ENCODE measurements at places on chromosomes 5 and 9.
A peak's percentile ranks its signal among the peaks of the same experiment; 100 is the strongest.

- DNase-seq: no peak
Observed at GRCh38 chr5:54230936-54231685, 79.3 kb downstream of the ARL15 start.

- DNase-seq: peak; percentile 68
Observed at GRCh38 chr9:128192601-128193371, 1.4 kb upstream of the CIZ1 start.

GRCh38 chr5:111530298-111530740 is 18.0 kb upstream of the STARD4 start:
- peak; percentile 93 for DNase-seq

GRCh38 chr9:130292106-130292505 is 26.5 kb downstream of the HMCN2 start:
- DNase-seq: no peak

- DNase-seq: no peak
Observed at GRCh38 chr9:22170990-22171670, 162.0 kb upstream of the CDKN2B start.

DNA sequence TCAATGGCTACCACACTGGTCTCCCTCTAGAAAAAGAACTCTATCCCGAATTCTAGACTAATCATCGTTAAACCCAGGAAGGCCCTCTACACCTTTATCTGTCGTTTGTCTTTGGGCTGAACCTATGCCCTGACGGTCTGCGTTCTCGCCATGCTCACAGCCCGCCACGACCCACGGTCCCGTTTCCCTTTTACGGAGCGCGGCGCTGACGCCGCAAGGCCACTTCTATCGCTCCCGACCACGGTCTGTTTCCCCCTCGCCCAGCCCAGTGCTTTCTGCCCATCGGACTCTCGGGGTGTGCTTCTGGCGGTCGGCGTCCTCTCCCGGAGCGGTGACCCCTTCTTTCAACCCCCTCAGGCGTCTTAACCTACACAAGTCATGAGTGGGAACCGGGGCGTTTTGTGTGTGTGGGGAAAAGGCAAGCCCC is 974 bp downstream of the C9orf40 start:
- DNase-seq: peak; percentile 25

DNA sequence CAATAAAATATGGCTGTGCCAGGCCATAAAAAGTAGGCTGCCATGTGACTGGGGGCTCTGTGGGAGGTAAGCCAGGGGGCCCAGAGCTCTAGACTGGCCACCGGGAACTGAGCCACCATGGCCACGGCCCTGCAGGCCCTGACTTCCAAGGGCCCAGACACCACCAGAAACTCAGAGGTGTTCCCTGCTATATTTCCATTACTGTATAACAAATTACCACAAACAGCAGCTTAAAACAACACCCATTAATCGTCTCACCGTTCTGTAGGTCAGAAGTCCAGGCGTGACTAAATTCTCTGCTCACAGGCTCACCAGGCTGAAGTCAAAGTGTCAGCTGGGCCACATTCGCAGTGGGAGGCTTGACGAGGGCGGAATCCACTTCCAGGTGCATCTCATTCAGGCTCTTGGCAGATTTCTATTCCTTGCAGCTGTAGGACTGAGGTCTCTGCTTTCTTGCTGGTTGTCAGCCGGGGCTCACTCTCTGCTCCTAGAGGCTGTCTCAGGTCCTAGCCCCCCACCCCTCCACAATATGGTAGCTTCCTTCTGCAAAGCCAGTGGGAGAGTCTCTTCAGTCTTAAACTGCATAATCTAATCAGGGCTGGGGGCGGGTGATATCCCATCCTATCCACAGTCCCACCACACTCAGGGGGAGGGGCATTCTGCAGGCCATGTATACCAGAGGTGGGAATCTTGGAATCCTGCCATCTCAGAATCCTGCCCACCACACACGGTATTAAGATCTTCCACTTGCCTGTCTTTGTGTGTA is 125.4 kb downstream of the C5orf15 start:
- DNase-seq: no peak

DNA sequence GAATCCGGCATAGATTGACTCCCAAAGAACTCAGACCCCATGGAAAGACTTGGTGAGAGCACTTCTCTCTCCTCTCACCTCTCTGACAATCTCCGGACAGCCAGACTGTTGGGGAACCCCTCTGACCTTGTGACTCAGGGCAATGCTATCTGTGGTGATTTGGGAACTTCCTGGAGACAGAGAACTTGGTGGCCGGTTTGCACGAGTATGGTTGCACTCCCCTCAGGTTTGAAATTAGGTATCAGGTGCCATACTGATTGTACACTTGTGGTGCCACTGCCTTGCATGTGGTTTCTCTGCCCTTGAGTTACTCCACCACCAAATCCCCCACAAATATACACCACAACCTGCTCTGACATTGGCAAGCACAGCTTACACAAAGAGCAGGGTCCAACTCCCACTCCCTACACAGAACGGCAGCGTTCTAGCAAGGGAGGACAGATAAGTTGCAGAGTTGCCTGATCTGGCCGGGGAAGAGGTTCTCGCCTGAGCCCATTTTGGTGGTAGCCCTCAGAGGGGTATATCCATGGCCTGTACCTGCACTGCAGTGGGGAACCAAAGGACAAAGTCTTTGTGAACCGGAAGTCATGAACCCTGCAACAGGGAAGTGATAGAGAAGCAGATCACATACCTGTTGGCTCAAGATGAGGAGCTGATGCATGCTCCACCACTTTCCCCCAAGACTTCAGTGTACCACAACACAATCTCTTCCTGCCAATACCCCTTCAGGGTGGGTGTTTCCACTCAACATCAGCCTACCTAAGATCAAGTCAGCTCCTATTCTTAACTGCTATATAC is 255.1 kb downstream of the MCTP1 start:
- no peak for DNase-seq

DNA sequence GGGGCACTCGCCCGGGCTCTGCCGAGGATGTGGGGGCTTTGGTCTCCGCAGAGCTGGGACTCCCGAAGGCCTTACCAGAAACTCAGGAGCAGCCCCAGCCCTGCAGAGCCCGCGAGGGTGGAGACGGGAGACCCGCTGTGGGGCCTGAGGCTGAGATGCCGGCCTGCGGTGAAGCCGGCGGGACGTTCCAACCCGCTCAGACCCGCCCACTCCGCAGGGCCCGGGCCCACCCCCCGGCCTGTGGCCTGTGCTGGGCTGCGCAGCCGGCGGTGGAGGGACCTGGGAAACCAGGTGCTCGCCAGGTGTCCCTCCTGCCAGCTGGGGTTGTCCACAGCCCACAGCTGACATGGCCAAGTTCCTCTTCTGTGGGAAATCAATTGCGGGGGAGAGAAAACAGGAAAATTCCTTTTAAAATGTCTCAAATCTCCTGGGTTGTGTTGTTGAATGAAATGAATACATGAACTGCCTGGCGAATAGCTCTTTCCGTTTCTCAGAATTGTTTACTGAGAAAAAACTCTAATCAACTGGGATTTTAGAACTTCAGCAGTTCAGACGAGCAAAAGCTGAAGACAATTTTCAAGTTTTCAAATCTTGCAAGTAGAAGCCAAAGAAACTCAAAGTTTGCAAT is 49.0 kb upstream of the IRX4 start:
- no peak for DNase-seq

DNA sequence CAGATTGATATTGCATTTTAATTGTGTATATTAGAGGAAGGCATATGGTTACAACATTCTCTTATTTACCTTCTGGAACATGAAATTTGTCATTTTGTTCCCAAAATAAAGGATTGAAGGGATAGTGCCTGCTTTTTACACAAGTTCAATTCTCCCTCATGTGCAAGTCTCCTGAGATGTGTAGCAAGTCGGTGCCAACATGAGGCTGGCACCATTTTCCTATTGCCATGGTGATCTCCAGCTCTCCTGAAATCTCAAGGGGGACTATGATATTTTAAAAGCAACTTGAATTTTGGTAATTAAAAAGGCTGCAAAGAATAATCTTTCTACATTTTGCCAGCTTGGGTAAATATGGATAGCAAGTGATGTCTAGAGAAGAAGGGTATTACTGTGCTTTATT is 693.3 kb upstream of the WWC1 start:
- no peak for DNase-seq

GRCh38 chr5:107577394-107577950 is 93.3 kb downstream of the EFNA5 start:
- DNase-seq: no peak

DNA sequence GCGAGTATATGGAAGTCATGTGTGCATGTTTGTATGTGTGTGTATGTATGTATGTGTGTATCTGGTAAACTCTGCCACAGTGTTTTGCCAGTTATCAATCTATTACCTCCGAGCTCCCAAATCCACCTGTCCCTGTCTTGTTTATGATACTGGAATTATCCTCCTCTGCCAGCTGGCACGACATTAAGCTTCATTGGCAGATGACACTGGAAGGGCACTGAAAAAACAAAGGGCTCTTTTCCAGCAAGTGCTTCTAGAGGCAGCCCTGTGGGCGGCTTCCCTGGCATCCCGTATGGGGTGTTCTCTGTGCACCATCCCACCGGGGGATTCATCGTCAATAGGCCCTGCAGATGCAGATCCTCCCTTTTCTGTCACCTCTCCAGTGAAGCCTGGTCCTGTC is 221.5 kb downstream of the MSX2 start:
- no peak for DNase-seq

GRCh38 chr5:9474219-9475002 is 71.5 kb downstream of the SEMA5A start:
- no peak for DNase-seq

DNA sequence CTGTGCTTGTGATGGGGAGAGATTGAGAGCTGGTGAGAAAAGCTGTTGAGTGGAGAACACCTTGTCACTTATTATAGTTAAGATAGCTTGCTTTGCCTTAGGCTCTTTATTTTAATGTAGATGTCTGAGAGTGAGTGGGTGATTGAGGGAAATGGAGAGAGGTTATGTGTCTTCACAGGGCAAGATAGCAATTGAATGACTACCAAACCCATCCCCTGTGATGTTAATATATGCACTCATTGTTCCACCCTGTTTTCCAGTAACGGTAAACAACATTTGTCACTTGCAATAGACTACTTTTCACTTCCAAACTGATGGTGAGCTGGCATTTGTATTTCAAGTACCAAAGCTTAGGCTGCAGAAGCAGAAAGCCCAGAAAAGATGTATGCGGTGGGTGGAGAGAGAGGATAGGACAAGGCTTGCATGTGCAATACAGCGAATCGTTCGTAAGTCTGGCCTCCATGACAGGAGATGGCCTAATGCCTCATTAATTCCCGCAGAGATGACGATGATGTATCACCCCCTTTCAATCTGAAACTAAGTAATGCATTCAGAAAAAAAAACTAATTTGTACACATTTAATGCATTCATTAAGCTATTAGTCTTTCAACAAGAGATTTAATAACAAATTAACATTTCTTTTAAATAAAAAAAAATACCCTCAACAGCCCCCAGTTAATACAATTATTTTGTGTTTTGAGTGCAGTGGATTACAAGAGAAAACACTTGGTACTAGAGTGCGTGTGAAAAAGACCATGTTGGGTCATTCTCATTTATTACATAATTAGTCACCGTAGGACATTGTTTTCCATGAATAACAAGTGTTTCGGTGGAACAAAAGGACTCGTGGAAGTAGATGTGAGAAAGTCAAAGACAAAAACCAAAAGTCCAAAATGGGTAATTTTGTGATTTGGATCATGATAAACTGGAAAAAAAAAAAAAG is 699.0 kb downstream of the BRINP1 start:
- DNase-seq: no peak

GRCh38 chr9:95486318-95486717 is 30.5 kb downstream of the PTCH1 start:
- DNase-seq: no peak

DNA sequence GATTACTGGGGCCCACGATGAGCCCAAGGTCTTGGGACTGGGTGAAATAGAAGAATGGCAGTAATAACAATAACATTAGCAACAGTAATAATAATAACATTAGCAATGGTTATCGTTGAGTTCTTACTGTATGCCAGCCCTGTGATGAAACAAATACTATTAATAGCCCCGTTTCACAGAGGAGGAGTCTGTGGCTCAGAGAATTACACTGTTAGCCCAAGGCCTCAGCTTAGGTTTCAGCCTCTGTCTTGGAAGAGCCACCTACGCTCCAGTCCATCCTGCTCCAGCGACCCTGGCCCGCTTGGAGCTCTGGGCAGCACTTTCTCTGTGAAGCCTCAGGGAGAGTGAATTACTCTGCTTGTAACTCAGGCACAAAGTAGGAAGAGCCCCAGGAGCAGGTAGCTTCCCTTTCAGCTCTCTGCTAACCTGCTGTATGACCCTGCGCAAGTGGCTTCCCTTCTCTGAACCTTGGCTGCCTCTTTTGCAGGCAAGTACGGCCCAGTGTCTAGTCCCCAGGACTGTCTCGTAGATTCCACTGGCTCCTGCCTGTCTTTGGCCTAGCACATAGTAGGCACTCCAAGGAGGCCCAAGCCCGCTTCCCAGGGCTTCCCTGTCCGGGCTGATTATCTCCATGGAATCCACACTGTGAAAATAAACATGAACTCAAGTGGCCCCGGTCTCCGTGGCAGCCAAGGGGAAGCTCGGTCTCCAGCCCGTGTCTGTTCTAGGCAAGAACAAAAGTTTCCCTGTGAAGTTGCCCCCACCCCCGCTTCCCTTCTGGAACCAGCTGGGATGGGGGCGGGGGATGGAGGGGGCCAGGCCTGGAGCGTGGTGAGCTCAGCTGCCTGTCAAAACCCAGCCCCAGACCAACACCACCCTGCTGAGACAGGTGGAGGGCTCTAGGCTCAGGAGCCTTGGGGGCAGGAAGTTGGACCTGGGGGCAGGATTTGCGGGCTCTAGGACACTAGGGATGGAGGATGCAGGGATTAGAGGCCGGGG is 26.2 kb upstream of the LMX1B start:
- DNase-seq: no peak

DNA sequence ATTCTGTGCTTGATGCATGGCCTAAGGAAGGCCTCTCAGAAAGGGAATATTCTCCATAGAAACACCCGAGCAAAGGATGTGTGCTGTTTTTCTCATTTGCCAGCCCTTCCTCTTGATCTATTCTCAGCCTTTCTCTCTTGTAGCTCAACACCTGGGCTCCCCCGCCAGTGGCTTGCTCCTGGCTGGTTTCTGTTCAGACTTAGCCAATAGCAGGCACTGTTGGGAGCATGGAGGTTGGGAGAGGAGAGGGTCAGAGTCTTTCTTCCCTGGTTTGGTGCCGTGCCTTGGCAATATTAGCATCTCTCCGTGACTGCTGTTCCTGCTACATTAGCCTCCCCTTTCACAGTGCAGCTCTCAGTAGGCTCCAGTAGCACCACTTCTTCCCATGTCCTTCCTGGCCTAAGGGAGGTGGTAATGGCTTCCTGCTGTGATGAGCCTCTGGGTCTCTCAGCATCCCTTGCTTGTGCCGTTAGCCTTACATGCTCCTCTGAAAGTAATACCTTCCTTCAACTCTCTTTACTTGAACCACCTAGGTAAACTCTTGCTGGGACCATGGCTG is 269.7 kb upstream of the GAS1 start:
- no peak for DNase-seq

DNA sequence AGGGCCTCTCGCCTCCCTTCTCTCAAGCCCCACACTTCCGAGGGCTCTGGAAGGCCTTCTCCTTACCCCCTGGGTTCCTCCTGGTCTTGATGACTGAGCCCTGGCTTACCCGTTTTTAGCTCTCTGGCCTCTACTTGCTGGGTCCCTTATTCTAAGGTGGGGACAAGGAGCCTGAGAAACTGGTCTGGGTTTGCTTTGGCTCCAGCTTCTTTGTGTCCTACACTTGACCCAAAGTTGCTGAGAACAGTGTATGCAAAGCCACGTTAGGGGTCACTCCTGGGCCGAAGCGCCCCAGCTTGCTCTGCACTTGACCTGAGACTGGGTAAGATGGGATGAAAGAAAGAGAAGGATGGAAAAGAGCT is 788 bp downstream of the ZNF346 start:
- no peak for DNase-seq

Data from kidney capillary endothelial cell (primary cell).